ENCODE measurements at places on chromosomes 1 and 21. TPM values are rescaled to one million over a fixed set of nuclear protein-coding genes. Genes with fewer than 3 reads are reported as not detected.

GRCh38 chr1:176536588-176536987, 73.6 kb downstream of the PAPPA2 start:
- peaks cover 9% of the 10 kb centered on the region for H3K4me1 ChIP-seq
- H3K27me3 ChIP-seq = no peaks in the 10 kb centered on the region
- no peaks in the 10 kb centered on the region for H3K36me3 ChIP-seq
- no peak for DNase-seq
- no peak overlapping the region for H3K27ac ChIP-seq

DNA sequence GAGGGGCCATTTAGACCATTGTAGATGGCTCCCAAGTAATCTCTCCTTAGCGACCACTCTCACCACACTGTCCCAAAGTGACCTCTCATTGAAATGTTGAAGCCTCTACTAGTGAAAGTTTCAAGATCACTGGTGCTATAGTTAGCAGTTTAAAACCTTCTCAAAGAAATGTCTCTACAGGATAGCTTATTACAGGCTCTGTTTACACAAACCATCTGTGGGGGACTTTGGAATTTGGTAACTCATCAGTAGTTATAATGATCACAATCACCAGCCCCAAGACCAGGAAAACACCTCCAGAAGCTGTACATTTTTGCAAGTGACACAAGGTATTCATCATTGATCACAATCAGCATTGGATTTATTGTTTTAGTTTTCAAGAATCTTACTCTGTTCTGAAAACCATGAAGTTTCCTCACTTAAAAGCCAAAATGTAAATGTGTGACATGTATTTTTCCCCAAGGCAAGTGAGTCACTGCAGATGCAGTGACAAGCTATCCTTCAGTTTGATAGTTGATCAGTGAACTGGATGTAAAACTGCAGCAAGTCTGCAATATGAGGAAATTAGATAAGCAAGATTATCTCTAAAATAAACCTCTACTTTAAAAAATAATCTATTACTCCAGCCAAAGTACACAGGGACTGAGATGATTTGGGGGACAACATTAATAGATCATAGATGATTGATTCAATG, 41.9 kb downstream of the C21orf91 start:
- no peaks in the 10 kb centered on the region for H3K36me3 ChIP-seq
- DNase-seq = no peak
- no peaks in the 10 kb centered on the region for H3K27me3 ChIP-seq

DNA sequence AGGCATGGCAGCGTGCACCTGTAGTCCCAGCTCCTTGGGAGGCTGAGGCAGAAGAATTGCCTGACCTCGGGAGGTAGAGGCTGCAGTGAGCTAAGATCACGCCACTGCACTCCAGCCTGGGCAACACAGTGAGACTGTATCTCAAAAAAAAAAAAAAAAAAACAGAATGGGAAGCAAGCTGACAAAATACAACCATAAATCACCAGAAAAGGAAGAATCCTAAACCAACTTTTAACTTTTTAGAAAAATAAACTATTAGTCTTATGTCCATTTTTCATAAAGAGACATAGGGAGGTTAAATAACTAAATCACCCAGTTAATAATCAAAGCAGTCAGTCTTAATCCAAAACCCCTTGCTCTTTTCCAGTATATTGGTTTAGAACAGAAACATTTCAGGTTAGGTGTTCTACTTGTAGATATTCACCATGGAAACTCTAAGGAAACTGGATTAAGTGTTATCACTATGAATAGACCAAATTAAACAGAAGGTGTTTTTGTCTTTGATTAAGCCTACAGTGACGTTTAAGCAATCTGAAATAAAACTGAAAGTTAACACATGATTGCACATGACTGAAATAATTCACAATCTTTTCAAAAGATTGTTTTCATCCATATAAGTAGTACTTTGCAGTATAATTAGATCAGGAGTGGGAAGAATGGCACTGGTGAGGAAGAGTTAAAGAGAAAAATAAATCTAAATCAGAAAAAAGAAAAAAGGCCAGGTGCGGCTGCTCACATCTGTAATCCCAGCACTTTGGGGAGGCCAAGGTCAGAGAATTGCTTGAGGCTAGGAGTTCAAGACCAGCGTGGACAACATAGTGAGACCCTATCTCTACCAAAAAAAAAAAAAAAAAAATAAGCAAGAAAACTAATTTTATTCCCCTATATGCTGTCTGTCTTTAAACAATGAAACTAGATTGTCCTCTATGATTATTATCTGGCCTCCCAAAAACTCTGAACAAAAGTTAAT, 9.6 kb downstream of the CDC42BPA start:
- H3K36me3 ChIP-seq = no peaks in the 10 kb centered on the region
- no peak for DNase-seq
- no peak overlapping the region for H3K4me3 ChIP-seq

DNA sequence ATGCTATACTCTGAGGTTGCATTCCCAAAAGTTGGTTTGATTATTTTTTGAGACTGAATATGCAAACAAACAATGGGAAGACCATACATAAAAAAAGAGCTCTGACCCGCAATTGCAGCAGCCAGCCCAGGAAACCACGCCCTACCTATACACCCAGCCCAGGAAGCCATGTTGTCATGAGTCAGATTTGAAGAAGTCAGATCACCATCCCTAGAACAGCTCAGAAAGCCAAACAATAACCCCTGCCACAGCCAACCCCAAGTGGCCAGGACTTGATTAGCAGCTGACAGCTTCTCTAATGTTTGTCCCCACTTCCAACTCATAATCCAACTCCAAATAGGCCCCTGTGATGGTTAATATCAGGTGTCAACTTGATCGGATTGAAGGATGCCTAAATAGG, 621.9 kb downstream of the NPHP4 start:
- DNase-seq = no peak
- H3K4me1 ChIP-seq = no peaks in the 10 kb centered on the region
- no peak overlapping the region for H3K27ac ChIP-seq
- no peak overlapping the region for H3K4me3 ChIP-seq
- H3K36me3 ChIP-seq = no peaks in the 10 kb centered on the region

GRCh38 chr1:156460525-156460924, 40.0 kb downstream of the MEF2D start:
- H3K4me3 ChIP-seq = no peak overlapping the region
- H3K27ac ChIP-seq = peak overlapping the region; percentile 30
- DNase-seq = no peak
- no peaks in the 10 kb centered on the region for H3K27me3 ChIP-seq

- no peak overlapping the region for H3K4me3 ChIP-seq
- no peak for DNase-seq
- no peak overlapping the region for H3K27ac ChIP-seq
- H3K4me1 ChIP-seq = no peaks in the 10 kb centered on the region
- no peaks in the 10 kb centered on the region for H3K27me3 ChIP-seq
- no peaks in the 10 kb centered on the region for H3K36me3 ChIP-seq
Observed at GRCh38 chr1:152739841-152740240, 18.0 kb upstream of the KPRP start.

DNA sequence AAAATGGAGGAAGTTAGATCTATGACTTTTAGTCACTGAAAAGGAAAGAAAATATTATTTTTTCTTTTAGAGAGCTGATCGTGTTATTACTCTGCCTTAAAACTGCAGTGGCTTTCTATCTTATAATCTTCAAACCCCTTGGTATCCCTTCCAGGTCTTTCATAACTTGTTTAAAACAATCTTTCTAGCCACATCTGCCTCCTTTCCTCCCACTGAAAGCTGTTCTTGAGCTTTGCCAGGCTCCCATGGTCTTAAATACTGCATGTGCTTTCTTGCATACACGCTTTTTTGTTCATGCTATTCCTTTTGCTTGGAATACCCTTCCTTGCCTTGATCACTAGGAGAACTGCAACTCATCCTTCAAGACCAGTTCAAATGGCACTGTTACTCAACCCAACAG, 65.9 kb upstream of the GADD45A start:
- H3K36me3 ChIP-seq = no peaks in the 10 kb centered on the region
- no peaks in the 10 kb centered on the region for H3K27me3 ChIP-seq
- DNase-seq = no peak
- H3K4me1 ChIP-seq = no peaks in the 10 kb centered on the region
- no peak overlapping the region for H3K4me3 ChIP-seq

DNA sequence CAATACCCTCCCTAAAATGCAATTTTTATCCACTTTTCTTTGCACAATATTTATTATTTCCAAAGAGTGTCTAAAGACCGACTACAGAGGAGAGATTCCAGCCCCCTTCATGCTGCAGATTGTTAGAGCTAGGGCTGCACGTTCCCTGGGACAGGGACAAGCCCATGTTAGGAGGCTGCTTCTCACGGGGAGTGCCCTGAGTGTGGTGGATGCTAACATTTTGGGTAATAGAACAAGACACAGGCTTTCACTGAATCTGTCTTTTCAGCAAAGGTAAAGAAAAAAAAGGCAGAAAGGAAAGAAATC, 125.4 kb downstream of the RIPK4 start:
- H3K4me1 ChIP-seq = peaks cover 12% of the 10 kb centered on the region

DNA sequence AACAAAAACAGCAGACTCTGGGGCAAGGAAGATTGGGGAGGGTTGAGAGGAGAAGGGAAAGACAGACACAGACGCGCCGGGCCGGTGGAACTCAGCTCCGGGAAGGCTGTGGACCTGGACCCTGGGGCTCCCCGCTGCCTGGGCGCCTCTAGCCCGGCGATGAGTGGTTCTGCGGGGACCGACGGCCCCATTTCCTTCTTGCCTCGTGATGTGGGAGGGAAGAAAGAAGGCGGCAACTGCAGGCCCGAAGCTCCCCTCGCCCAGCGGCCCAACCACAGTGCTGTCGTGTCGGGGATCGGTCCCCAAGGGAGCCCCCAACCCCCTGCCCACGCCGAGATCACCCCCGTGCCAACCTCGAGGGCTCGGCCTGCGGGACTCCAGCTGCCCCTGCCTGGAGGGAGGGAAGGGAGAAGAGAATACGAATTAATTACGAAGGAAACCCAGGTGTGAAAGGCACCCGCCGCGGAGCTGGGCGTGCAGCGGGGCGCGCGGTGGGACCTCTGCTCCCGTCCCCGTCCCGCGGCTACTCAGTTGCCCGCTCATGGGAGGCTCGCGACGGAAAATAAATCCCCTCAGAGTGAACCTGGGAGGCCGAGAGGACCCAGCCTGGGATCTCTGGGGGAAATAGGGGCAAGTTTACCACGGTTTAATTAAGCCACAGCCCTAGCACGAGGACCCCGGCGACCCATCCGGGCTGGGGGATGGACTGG, 7.4 kb downstream of the FOXD3 start:
- H3K27me3 ChIP-seq = peaks cover 100% of the 10 kb centered on the region
- no peak overlapping the region for H3K4me3 ChIP-seq
- H3K27ac ChIP-seq = no peak overlapping the region
- no peaks in the 10 kb centered on the region for H3K36me3 ChIP-seq
- H3K4me1 ChIP-seq = no peaks in the 10 kb centered on the region

DNA sequence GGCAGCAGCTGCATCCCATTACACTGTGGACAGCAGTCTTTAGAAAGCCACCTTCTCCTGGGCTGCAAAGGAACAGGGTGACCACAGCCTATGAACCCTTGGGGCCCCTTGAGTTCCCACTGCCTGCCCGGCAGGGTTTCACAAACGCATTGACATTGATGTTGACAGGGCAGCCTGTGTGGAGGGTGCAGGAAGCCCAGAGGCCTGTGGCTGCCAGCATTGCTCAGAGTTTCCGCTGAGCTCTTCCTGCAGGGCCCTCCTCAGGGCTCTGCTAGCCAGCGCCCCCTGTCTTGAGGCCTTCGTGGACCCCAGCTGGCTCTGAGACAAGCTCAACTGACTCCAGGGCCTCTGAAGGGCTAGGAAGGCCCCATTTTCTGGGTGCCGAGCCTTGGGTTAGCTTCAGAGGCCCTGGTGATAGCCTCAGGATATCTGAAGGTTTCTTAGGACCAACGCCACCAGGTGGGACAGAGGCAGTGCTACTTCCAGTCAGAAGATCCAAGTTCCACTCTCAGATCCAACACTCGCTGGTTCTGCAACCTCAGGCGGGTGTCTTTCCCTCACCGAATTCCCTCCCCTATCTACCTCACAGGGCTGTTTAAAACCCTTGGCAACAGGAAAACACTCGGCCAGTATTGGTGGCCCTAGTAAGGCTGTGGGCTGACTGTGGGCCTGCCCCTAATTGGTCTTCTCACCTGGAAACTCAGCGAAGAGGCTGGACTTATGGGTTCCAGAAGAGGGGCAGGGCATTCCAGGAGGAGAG, 27.2 kb upstream of the EPS8L3 start:
- H3K36me3 ChIP-seq = no peaks in the 10 kb centered on the region
- peak overlapping the region; percentile 66 for H3K27ac ChIP-seq
- H3K4me3 ChIP-seq = no peak overlapping the region

GRCh38 chr1:36232212-36233095, 8.2 kb downstream of the THRAP3 start:
- peaks cover 7% of the 10 kb centered on the region for H3K36me3 ChIP-seq
- H3K27ac ChIP-seq = no peak overlapping the region
- no peaks in the 10 kb centered on the region for H3K27me3 ChIP-seq
- peaks cover 11% of the 10 kb centered on the region for H3K4me1 ChIP-seq

DNA sequence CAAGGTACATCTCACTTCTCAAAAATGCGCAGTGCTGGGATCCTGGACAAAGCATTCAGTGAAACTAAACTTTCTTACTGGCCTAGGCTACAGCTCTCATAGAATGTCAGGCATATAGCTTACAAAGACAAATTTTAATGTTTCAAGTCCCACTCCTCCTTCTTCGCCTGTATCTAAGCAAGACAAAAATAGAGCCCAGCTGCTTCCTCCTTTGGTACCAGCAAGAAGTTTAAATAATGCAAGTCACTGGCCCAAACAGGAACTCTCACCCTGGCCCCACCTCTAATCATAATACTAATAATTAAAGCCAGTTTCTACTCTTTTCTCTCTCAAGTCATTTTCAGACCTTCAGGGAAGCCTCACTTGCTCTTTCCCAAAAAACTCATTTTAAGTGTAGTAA, 1267.9 kb downstream of the MRPL39 start:
- no peaks in the 10 kb centered on the region for H3K27me3 ChIP-seq
- H3K27ac ChIP-seq = no peak overlapping the region
- H3K36me3 ChIP-seq = no peaks in the 10 kb centered on the region
- no peak for DNase-seq
- no peak overlapping the region for H3K4me3 ChIP-seq
- H3K4me1 ChIP-seq = no peaks in the 10 kb centered on the region

GRCh38 chr1:246187834-246188372, 319.2 kb downstream of the SMYD3 start:
- H3K4me3 ChIP-seq = no peak overlapping the region
- no peak overlapping the region for H3K27ac ChIP-seq
- H3K4me1 ChIP-seq = peaks cover 16% of the 10 kb centered on the region
- no peaks in the 10 kb centered on the region for H3K36me3 ChIP-seq
- H3K27me3 ChIP-seq = no peaks in the 10 kb centered on the region

- peaks cover 31% of the 10 kb centered on the region for H3K4me1 ChIP-seq
- DNase-seq = peak; percentile 29
- H3K36me3 ChIP-seq = no peaks in the 10 kb centered on the region
- H3K4me3 ChIP-seq = no peak overlapping the region
- H3K27ac ChIP-seq = peak overlapping the region; percentile 98
Observed at GRCh38 chr21:46128933-46129571, 26.3 kb downstream of the FTCD start.

DNA sequence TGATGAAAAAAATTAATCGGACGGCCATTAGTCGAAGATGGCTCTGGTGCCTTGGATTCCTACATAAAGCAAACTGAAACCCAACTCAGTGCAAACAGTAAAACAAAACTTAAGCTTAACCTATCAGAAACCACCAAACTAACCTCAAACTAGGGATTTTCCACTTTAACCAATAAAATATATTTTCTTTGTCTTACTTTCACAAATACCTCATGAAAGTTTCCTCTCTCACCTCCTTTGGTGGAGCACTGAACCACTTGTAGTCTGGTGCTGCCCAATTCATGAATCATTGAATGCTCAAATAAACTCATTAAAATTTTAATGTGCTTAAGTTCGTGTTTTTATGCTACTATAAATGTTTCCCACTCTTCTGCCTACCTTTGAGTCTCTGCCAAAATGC, 7.0 kb downstream of the ADORA3 start:
- no peak for DNase-seq
- H3K27ac ChIP-seq = no peak overlapping the region
- peaks cover 4% of the 10 kb centered on the region for H3K27me3 ChIP-seq
- H3K36me3 ChIP-seq = no peaks in the 10 kb centered on the region
- H3K4me1 ChIP-seq = no peaks in the 10 kb centered on the region
- H3K4me3 ChIP-seq = no peak overlapping the region

NUDT4B gene
- 87.9 TPM for total RNA-seq

RIPPLY3 gene
- not detected for total RNA-seq

RAB3B gene
- total RNA-seq = 2.7 TPM
